ENCODE measurements at places on chromosomes 11 and 22.

GRCh38 chr11:9681583-9682372, 17.9 kb downstream of the SWAP70 start:
- DNase-seq, result no peak

GRCh38 chr11:32213223-32213622, 122.3 kb downstream of the RCN1 start:
- DNase-seq, result no peak

DNA sequence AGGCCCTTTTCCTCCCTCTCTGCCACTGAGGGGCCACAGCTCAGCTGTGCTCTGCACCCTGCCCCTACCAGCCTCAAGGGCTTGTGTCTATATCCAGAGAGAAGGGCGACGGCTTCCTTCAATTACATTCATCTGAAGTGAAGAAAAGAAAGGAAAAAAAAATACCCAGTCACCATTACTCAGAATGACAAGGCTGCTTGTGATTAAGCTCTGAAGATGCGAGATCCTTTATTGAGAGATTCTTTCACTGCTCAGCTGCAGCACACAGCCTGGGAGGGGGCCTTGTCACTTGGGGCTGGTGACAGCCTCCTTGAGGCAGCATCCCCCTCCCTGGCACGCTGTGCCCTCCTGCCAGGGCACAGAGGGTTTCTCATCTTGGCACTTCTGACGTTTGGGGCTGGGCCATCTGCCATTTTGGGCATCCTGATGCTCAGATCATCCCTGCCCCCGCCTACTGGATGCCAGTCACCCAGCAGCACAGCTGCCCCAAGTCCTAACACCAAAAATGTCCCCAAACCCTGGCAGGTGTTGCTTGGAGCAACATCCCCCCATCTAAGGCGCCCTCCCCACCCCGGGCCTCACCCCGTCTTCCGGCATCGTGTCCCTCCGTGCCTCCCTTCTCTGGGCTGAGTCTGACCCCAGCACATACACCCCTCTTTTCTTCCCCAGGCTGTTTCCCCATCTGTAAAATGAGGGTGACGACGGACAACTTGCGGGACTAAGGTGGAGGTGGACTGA, 1394.7 kb downstream of the BRD1 start:
- no peak for DNase-seq

DNA sequence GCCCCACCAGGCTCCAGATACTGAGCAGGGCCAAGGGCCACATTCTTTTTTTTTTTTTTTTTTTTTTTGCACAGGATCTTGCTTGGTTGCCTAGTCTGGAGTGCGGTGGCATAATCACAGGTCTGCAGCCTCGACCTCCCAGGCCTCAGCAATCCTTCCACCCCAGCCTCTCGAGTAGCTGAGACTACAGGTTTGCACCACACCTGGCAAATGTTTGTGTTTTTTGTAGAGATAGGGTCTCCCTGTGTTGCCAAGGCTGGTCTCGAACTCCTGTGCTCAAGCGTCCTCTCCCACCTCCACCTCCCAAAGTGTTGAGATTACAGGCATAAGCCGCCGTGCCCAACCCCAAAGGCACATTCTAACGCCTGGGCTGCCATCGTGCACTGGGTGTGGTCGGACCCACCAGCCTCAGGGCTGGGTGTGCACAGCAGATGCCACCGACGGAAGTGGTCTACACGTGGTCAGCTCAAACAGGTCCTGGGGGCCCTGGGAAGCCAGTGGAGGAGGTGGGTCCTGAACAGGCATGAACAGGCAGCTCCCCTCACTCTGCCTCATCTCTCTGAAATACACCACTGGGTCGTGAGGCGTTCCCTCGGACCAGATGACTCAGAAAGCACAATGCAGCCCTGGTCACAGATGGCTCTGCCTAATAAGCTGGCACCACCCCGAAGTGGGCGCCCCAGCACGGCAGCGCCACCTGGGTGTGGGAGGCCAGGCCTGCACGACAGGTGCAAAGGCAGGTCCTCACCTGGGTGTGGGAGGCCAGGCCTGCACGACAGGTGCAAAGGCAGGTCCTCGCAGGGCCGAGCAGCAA, 5.1 kb upstream of the B4GALNT4 start:
- DNase-seq, result peak; percentile 87

GRCh38 chr11:2797741-2798361, 87.7 kb downstream of the CDKN1C start:
- DNase-seq, result no peak

- no peak for DNase-seq
These were observed 322.7 kb upstream of the MPPED2 start for GRCh38 chr11:30908857-30909256.

GRCh38 chr11:86509588-86509974, 134.9 kb downstream of the CCDC81 start:
- no peak for DNase-seq

DNA sequence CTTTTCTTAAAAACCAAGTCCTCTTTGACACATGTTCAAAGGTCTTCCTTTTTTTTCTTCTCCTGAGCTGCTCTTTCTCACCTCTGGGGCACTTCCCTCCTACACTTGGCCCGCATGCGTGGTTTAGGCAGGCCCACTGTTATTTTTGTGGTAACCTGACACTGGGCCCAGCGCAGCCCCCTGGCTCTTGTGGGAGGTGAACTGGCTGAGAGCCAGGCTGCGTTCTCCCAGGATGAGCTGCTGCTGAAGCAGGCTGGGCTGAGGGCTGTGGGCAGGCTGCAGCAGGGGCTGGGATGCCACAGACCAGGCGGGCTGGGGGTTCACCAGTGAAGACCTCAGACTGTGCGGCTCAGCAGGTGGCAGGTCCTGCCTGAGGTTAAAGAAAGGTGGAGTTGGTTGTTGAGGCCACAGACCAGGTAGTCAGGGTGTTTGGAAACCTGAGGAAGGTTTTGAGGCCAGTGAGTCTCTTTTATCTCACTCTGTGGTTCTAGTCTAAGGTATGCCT, 72.4 kb downstream of the TEAD1 start:
- DNase-seq, result peak; percentile 94

DNA sequence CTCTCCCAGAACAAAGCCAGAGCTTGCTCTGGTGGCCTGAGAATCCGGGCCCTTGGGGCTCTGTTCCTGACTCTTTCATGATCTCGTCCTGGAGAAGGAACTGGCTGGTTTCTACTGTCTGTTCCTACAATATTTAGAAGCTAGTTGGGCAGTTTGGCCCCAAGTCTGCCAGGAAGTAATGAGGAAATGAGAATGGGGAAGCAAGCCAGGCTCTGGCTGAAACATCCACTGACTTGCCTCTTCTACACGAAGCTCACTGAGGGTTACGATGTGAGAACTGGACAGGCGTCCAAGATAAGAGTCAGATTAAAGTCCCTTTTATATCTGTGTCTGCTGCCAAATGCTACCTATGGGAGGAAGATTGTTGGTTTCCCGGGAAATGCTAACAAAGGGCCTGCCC, 110.0 kb upstream of the KIRREL3 start:
- DNase-seq, result no peak

DNA sequence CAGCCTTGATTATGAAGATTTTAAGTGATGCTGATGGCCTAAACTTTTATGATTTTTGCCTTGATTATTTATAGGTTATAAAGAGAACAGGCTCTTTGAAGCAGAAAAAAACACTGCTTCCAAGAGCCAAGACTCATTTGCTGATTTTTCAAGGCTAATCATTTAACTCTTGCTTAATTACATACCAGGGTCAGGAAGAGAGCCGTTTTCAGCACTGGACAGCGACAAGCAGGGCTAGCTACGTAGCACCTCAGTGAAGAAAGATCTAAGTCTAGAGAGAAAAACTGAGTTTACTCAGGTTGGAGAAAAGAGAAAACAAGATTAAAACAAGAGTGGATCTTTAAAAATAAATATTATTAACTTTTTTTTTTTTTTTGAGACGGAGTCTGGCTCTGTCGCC, 615.4 kb upstream of the B3GAT1 start:
- no peak for DNase-seq

DNA sequence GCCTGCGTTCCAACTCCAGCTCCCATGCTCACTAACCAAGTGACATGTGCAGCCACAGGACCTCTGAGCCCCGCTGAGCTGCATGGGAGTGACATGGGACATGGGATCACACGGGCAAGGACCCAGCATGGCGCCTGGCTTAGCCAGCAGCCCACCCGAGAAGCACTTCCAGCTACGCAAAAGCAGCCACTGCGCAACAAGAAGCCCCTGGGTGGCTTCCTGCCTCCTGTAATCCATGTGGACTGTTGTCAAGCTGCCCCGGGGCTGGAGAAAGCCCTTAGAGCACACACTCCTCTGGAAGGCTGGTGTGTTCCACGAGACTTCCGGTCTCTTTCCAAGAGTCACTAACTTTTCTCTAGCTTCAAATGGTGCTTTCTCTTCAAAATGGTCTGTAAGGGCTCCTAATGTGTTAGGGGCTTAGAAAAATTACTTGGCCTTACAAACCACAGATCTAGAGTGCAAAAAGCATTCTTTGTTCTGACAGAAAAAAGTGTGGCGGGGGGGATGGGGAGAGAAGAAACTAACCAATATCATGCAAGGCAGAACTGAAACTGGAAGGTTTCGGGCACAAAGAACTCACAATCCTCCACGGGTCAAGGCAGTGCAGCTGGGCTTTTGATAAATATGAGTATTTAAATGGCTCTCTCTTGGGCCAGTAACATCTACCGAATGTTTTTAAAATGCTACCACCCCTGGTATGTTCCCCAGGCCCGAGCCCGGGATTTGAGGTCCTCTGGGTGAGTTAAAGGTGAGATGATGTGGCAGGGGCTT, 5.5 kb downstream of the C11orf24 start:
- no peak for DNase-seq

GRCh38 chr11:116647305-116648080, 125.3 kb downstream of the BUD13 start:
- DNase-seq, result no peak

GRCh38 chr22:25169278-25170031, 30.2 kb upstream of the CRYBB3 start:
- no peak for DNase-seq

DNA sequence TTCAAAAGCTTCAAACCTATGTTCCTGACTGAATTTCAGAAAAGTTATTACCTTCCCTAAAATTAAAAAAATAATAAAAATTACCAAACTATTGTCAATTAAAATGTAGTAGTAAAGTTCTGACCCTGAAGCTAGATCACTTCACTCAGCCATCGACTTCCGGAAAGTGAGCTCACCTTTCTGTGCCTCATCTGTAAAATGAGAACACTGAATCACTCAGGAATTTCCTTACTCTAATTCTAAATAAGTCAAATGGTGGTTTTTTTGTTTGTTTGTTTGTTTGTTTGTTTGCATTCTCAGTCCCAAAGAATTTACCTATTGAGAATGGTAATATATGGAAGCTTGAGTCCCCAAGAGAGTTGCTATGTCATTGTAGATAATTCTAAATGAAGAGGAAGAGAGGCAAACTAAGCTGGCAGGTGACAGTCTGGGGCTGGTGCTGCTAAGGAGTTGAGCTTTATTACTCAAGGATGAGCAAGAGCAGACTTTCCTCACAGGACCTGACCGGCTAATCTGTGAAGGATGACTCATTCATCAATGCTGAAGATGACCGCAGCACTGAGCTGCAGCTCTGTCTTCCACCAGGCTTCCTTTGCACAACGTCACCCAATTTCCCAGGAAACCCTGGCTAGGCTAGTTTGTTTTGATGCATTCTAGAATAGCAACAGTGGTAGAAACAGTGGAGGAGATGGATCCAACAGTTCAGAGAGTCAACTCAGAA, 248.8 kb downstream of the RAB38 start:
- DNase-seq, result no peak

- no peak for DNase-seq
These were observed 845.4 kb downstream of the OPCML start for GRCh38 chr11:132686886-132687285.

DNA sequence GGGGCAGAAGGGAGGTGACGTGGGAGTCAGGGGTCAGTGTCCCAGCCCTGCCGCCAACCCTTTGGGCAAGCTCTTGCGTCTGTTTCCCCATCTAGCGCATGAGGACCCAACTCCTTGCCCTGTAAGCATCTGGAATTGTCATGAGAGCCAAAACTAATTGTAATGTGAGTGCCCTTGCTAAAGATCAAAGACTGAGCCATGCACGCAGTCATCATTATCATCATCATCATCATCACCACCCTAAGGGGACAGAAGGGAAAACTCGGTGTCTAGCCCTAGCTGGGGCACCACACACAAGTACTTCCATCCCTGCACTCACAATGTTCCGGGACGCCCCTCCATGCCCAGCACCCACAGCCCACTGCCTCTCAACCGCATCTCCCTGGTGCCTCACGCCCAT, 2.5 kb downstream of the LIF start:
- DNase-seq, result no peak

- DNase-seq, result no peak
These were observed 23.9 kb downstream of the CACNA1I start for GRCh38 chr22:39594411-39594810.

DNA sequence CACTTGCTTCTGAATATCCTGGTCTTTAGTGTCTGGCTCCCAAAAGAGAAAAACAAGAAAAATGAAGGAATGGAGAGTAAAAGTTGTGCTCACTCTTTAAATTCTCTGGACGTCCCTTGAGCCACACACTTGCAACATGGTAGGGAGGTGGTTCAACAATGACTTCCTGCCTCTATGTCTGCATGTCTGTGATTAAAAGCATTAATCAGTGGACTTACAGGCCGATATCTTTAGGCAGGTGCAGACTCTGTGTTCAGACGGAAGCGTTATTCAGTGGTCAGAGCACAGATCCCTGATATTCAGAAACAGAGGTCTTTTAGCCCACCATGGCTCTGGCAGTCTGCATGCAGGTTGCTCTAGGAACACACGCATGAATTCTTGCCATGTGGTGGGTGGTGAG, 1920.0 kb upstream of the RAG2 start:
- DNase-seq, result no peak

GRCh38 chr11:96906476-96906875, 516.7 kb downstream of the JRKL start:
- no peak for DNase-seq

GRCh38 chr11:110173811-110174644, 80.8 kb downstream of the ZC3H12C start:
- DNase-seq, result no peak

GRCh38 chr22:21025266-21025665, 7.1 kb downstream of the SLC7A4 start:
- no peak for DNase-seq

- peak; percentile 2 for DNase-seq
These were observed 193.5 kb upstream of the PITPNB start for GRCh38 chr22:28112548-28113043.
